ENCODE measurements at places on chromosomes 4 and X.

DNA sequence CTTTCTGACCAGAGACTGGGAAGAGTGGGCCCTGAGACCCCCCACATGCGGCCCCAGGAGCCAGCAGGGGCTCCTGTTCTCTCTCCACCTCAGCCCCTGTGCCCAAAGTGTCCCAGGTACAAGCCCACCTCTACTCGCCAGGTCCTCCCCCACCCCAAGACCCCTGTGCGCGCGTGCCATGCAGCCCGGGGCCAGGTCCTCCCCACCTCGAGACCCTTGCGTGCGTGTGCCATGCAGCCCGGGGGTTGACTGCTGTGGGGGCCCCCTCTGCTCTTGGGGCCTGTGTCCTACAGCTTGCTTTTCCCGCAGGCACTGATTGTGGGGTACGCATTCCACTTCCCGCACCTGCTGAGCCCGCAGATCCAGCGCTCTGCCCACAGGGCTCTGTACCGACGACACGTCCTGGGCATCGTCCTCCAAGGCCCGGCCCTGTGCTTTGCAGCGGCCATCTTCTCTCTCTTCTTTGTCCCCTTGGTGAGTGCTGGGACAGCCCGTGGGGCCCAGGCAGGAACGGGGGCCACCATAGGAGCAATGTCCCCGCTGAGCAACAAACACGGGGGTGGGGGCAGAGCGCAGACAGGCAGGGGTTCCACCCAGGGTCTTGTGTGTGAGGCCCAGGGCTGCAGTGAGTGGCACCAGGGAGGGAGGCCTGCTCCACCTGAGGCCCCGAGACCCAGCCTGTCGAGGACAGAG is 20.3 kb downstream of the DGKQ start:
- no peak for DNase-seq

GRCh38 chr4:111813555-111814140 is 331.6 kb upstream of the FAM241A start:
- no peak for DNase-seq

DNA sequence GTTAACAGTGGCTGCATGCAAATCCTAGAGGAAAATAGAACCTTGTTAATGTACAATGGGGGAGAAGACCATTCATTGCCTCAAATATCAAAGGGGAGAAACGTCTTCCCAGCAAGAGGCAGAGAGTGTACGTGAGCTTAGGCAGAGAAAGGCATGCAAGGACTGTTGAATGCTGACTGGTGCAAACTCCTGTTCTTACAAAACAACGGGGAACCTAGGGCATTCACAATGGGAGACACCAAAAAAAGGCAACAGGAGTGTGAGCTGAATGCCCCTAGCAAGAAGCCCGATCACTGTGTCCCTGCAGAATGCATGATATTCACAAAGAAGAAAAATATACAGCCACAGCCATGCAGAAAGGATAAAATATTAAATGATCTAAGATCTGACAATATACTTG is 184.9 kb downstream of the NSUN7 start:
- no peak for DNase-seq

GRCh38 chr4:55574252-55574651 is 17.8 kb downstream of the PDCL2 start:
- DNase-seq: no peak

DNA sequence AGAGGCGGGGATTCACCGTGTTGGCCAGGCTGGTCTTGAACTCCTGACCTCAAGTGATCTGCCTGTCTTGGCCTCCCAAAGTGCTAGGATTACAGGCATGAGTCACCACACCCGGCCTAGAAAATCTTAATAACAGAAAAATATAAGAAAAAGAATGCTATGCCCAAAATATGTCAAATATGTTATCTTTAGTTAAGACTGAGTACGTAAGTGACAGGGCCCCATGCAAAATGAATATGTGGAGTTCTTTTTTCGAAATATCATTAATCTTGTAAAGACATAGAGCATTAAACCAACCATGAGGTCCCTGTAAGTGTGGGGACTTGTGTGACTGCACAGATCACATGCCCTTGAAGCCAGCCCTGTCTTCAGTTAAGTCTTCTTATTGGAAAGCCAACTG is 8.9 kb upstream of the ZNF518B start:
- no peak for DNase-seq

DNA sequence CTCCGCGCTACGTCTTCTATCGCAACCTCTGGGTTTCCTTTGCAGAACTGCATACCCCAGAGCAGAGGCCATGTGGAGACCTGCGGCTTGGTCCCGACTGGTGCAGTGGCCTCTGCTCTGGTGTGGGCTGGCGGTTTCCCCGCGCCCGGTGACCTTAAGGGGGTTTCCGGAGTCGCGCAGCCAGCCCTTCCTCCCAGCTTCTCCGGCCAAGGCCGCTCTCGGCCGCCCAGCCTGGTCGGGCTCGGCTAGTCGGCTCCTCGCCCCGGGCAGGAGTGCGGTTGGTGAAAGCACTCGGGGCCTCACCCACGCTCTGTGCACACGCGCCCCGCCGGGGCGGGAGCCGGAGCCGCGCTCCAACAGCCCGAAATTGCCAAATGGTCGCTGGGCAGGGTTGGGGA is 84.9 kb downstream of the BCOR start:
- no peak for DNase-seq

DNA sequence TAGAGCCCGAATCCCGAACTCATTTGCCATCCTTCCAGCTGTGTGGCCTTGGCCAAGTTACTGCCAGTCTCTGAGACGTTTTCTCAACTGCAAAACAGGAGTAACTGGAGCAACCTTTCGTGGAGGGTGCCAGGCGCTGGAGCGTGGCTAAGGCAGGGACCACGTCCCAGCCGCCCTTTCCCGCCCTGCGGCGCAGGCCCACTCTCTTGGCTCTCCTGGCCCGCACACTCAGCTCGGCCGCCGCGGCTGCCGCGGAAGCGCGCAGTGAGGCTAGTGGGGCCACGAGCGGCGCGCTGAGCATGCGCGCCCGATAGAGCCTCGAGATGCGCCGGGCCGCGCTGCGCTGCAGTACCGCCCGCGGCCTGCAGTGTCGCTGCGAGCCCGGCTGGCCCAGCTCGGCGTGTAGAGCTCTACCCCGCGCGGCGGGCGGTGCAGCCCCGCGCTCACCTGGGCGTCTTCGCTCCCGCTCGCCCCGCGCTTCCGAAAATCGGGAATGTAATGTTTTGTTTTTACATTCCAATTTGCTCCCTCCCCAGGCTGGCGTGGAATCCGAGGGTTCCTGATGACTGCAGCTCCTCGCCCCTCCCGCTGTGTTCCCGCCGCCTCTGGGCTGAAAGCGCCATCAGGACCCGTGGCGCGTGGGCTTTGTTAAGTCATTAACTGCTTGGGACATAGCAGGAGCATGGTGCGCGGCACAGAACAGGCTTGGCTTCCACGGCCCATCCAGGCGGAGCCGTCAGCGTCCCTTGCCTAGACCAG is 4.0 kb upstream of the ZNF518B start:
- DNase-seq: no peak

GRCh38 chrX:128862557-128862956 is 660.7 kb downstream of the SMARCA1 start:
- no peak for DNase-seq

All from NCI-H2227 treated with DMSO at 0.1 percent for 48 hours (cell line).